Activated T-cell treated with anti-CD3 and anti-CD28 coated beads for 1 hour (primary cell): ENCODE measurements at places on chromosomes 7 and 10.

DNA sequence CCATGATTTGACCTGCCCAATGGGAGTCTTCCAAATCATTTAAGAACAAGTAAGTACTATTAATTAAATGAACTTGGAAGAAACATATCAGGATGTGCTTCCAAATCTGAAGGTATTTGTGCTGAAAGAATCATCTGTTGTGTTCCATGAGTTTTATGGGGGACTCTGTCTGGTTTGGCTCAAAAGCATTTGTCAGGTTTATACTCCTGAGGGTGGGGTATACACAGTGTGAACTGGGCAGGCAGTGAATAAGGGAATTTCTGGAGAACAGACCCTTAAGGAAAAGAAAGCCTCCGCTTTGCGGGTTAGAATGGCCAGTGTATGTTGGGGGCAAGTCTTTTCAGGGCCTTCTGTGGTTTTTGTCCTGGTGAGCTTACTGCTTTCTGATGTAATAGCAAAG is 29.9 kb downstream of the TCF7L2 start:
- no peak for DNase-seq

DNA sequence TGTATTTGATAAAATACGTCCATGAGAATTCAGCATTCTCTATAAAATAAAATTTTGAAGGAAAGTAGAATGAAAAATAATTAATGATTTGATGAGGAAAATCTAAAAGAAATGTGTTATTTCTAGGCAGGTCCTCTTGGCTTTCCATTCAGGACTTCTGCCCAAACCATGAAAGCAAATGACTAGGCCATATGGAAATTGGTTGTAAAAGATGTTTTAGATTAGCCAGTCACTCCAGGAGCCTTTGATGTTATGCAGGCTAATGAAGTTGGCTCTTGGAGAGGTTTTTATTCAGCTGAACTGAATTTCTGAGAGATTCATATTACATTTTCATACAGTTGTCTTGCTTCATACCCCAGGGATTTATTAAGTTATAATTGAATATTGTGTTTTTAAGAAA is 452.8 kb downstream of the SDK1 start:
- DNase-seq, result no peak

- no peak for DNase-seq
Measured at GRCh38 chr10:18290651-18291313, 150.6 kb downstream of the CACNB2 start.

- no peak for DNase-seq
Measured at GRCh38 chr7:101985057-101985902, 167.9 kb downstream of the CUX1 start.

- no peak for DNase-seq
Measured at GRCh38 chr7:28641752-28642545, 229.6 kb downstream of the CREB5 start.

- DNase-seq, result no peak
Measured at GRCh38 chr10:128125416-128125943, 743 bp downstream of the MKI67 start.

- no peak for DNase-seq
Measured at GRCh38 chr7:78225534-78225933, 427.0 kb downstream of the PHTF2 start.

DNA sequence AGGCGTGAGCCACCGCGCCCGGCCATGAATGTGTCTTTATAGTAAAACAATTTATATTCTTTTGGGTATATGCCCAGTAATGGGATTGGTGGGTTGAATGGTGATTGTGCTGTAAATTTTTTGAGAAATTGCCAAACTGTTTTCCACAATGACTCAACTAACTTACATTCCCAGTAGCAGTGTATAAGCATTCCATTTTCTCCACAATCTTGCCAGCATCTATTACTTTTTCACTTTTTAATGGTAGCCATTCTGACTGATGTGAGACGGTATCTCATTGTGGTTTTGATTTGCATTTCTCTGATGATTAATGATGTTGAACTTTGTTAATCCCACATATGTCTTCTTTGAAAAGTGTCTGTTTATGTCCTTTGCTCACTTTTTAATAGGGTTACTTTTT is 1187.9 kb downstream of the XPNPEP1 start:
- DNase-seq, result no peak

DNA sequence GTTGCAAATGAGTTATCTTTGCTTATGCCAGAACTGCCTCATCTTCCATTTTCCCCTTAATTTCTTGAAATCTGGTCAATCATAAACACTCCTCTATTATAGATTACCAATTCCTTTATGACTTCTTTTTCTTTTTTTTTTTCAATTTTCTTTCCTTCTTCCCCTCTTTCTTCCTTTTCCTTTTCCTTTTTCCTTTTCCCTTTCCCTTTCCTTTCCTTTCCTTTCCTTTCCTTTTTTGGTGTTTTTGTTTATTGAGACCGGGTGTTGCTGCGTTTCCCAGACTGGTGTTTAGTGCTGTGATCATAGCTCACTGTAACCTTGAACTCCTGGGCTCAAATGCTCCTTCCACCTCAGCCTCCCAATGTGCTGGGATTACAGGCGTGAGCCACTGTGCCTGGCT is 151.4 kb upstream of the FOXP2 start:
- DNase-seq, result no peak

- no peak for DNase-seq
Measured at GRCh38 chr10:125797994-125798662, 22.5 kb upstream of the MMP21 start.

DNA sequence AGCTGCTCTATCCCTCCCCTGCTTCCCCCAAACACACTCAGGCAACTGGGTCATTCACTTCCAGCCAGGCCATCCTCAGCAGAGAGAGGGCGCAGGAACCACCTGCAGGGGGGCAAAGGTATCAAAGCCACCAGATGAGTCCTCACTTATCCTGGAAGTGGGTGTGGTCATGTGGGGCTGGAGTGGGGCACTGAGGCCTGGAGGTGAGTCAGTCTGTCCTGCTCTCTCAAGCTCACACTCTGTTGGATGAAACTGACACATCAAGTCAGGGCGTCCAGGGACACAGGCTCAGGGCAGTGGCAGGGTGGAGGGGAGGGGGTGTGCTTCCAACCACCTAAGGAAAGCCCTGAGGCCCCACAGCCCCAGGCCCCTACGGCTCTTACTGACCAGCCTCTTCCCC is 8.0 kb upstream of the ELFN1 start:
- no peak for DNase-seq

DNA sequence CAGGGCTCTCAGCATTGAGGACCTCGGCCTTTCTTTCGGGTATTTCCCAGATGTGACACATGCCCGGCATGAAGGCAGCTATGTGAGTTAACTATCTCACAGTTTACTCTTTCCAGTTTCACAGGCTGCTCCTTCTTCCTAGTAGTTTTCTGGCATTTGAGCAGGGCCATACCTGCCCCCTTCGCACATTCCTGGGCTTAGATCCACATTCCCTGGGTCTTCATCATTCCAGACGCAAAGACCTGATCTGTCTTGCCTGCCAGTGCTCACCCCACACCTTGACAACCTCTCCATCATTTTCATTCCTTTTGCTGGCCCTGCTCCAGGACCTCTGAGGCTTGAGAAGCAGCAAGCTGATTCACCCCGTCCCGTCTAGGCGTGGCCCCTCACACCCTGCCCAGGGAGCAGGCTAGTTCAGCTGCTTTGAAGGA is 227.5 kb downstream of the WDR11 start:
- no peak for DNase-seq

DNA sequence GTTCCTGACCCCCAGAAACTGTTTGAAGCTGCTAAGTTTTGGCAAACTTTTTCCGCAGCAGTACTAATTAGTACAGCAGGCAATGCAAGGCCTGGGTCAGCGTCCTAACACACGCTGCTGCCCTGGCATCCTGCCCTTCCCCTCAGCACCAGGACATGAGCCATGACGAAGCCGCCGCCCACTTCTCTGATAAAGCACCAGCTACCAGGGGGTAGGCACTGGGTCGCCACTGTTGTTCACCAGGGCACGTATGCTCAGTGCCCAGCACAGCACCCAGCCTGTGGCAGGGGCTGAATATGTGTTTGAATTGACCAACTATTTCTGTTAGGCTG is 59.5 kb downstream of the CHST15 start:
- no peak for DNase-seq

- no peak for DNase-seq
Measured at GRCh38 chr7:93327006-93327633, 95.0 kb downstream of the VPS50 start.

DNA sequence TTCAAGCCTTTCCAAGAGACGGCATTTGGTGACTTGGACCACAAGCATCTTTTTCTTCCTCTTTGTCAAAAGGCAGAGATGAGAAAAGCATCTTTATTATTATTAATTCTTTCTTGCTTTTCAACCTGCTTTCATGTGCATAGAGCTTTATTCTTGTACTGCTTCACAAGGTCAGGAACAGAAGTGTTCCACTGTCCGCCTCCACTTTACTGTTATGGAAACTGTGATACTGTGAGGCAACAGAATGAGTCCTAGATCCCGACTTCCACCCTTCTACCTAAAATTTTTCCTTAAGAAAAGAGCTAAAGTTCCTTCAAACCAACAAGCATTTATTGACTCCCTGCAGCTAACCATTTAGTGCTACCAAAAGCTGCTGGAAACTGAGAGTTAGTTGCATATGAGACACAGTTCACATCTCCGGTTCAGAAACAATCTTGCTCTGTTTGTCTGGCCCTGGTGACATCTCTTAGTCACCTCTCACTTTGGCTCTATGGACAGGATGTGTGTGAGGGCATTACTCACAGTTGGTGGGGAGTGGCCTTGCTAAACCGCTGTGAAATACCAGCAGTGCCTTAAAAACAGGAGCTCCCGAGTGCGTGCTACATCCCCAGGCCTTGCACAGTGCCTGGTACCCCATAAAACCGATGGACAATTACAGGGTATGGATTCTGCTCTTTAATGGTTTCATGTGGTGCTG is 77.1 kb upstream of the TRIL start:
- no peak for DNase-seq

- no peak for DNase-seq
Measured at GRCh38 chr10:126609566-126609965, 60.9 kb downstream of the C10orf90 start.

GRCh38 chr10:57699944-57700343 is 567.8 kb downstream of the IPMK start:
- no peak for DNase-seq

GRCh38 chr7:94222516-94222915 is 172.2 kb upstream of the COL1A2 start:
- DNase-seq, result no peak

- peak; percentile 74 for DNase-seq
Measured at GRCh38 chr7:73606801-73607691, 17.3 kb downstream of the MLXIPL start.

DNA sequence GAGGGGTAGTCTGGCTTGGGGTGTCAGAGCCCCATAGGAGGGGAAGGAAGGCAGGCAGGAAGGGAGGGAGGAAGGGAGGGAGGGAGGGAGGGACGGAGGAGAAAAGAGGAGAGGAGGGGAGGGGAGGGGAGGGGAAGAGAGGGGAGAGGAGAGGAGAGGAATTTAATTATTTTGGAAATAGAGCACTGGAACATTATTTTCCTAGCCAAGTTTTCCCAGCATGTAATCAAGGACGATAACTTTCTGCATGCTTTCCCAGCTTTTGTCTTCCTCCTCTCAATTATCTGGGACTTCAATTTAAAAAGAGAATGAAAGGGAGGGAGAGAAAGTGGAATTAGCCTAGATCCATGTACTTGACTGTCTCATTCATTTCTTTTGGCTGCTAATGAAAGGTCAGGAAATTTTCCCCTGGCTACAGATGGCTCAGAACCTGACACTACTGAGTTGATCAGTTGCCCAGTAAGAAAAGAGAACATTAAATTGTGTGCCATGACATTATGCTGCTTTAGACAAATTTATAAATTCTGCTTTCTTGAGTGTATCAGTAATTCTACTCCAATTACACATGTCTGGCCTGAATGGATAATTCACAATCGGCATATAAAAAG is 148.8 kb downstream of the LRRC4 start:
- no peak for DNase-seq

GRCh38 chr7:155296006-155296787 is 1.5 kb upstream of the INSIG1 start:
- no peak for DNase-seq

DNA sequence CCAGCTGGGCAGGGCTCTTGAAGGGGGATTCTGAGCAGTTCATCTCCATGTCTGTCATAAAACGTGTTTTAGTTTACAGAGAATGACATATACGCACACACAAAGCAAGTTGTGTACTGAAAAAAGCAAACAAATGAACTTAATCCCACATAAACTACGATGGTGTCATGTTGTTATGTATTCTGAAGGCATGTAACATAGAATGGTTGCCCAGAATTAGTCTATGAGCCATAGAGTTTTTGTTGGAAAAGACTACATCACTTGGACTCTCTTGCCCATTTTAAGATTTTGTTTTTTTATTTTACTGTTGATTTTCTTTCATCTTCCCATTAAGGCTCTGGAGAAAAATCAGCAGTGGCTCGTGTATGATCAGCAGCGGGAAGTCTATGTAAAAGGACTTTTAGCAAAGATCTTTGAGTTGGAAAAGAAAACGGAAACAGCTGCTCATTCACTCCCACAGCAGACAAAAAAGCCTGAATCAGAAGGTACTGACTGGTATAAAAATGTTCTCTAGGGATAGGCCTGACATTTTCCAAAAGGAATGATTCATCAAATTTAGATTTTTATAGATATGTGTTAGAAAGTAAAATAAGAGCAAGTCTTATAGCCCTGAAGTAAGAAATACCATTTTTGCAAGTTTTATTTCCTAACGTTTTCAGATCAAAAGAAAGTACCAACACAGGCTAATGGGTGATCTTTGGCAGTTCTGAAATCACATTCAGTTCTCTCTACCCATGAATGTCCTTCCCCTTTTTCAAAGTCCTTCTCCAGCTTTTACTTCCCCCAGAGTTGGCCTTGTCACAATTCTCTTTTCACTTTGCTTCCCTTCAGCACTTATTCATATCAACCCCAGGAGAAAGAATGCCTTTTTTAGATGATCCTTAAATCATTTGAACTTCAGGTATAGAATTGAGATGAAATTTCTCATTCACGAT is 18.9 kb downstream of the CEP55 start:
- no peak for DNase-seq

DNA sequence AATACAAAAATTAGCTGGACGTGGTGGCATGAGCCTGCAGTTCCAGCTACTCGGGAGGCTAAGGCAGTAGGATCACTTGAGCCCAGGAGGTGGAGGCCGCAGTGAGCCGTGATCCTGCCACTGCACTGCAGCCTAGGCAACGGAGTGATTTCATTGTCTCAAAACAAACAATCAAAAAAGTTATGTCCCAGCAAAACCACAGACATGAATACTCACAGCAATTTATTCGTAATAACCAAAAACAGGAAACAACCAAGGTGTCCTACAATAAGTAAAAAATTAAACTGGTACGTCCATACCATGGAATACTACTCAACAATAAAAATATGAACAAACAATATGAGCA is 11.6 kb upstream of the CYTH3 start:
- no peak for DNase-seq

DNA sequence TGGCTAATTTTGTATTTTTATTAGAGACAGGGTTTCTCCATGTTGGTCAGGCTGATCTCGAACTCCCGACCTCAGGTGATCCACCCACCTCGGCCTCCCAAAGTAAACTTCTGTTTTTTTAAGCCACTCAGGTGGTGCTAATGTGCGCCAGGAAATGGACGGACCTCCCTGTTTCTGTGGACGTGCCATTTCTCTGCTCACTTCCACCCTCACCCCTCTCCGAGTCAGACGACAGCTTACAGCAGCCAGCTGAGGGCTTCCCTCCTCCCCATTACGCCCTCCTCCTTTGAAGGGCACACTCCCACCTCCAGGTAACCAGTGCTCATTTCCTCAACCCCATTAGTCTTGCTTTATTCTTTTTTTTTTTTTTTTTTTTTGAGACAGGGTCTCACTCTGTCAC is 41.7 kb upstream of the EZH2 start:
- DNase-seq, result no peak
